ENCODE measurements at places on chromosomes 16 and 17.

DNA sequence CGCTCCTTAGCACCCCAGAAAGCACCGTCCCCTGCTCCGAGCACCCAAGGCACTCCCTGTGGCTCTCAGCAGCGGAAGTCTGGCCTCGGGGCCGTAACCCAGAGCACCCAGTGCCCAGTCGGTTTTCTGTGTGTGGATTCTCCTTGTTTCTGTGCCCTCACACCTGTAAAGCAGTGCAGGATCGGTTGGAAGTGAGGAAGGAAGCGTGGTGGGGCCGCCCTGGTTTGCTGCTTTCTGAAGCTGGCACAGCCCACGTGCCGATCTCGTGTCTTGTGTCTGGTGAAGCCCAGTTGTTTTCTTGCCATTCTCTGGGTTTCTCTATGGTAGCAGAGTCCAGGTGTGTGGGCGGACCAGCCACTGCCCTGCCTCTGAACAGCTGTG lies 3.7 kb downstream of the ACSF3 start:
- DNase-seq, result no peak

- no peak for DNase-seq
These were observed 24.2 kb downstream of the MAP3K3 start for GRCh38 chr17:63646488-63646806.

- no peak for DNase-seq
These were observed 201.6 kb upstream of the SOX9 start for GRCh38 chr17:71919186-71919585.

DNA sequence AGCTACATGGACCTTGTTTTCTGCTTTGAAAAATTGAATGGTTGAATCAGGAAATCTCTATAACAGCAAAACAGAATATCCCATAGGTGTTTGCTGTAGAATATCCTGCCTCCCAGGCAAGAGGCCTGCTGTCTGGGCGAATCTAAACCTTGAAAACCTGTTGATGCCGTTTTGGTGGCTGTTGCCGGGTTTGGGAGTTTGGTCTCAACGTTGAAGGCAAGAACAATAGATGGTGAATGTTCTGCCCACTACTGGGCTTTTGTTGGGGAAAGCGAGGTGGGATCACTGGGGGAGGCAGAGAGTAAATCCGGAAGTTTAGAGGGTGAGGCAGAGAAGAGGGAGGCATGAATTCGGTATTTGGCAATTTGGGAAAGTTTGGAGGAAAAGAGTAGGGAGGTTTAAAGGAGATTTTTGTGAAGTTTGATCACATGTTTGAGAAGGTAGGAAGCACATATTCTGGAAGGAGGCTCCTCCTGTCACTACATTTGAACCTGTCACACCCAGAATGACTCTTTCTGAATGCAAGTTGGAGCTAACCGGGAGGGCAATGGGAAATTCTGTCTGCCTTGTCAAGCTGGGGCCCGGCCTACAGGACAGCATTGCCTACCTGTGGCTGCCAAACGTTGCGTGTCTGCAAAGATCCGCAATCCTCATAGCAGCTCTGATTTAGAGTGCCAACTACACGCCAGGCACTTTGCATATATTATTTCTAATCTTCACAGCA lies 46.5 kb downstream of the GPRC5B start:
- no peak for DNase-seq

DNA sequence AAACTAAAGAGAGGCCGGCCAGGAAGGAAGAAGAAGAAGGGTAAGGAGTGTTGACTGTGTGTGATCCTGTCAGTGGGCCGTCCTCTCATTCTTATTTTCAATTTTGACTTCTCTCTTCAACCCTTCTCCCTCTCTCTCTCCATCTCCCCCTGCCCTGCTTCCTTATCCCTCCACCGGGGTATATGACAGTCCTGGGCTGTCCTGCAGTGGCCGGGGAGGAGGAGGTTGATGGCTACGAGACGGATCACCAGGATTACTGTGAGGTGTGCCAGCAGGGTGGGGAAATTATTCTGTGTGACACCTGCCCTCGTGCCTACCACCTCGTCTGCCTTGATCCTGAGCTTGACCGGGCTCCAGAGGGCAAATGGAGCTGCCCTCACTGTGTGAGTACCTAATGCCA lies 5.6 kb downstream of the CHD3 start:
- DNase-seq, result no peak

GRCh38 chr16:11870399-11870798 lies 19.1 kb upstream of the RSL1D1 start:
- DNase-seq, result no peak

DNA sequence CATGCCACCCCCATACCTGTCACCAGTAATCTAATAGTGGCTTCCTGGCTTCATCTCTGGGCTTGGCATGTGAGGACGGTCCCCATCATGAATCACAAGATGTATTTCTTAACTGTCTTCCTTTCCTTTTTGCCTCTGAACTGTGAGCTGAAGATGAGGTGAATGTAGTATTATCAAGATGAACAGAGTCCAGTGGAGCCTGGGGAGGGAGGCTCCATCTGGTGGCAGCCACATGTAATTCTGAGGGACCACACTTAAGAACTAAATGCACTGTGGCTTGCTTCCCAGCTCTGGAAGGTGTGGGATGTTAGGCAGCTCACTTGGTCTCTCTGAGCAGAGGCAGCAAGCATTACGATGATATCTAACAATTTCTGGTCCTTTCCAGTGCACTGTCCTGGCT lies 354.9 kb upstream of the ASIC2 start:
- no peak for DNase-seq

GRCh38 chr16:15037003-15037402 lies 18.9 kb downstream of the NTAN1 start:
- DNase-seq, result no peak

DNA sequence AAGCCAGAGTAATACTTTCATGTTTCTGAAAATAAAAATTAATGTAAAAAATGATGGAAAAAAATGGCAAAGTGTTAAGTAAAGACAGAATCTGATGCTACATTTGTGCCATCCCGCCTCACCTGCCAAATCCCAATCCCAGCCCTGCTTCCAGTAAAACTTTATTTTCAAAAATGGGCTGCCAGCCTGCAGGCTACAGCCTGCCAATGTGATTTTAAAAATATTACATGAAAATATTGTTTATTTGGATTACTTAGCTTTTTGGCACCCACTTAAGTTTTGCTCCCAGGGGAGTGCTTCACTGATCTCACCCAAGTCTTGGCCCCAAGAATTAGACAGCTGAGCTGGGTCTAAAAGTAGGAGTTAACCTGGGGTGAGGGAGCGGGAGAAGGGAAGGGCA lies 112.8 kb downstream of the C16orf78 start:
- no peak for DNase-seq

DNA sequence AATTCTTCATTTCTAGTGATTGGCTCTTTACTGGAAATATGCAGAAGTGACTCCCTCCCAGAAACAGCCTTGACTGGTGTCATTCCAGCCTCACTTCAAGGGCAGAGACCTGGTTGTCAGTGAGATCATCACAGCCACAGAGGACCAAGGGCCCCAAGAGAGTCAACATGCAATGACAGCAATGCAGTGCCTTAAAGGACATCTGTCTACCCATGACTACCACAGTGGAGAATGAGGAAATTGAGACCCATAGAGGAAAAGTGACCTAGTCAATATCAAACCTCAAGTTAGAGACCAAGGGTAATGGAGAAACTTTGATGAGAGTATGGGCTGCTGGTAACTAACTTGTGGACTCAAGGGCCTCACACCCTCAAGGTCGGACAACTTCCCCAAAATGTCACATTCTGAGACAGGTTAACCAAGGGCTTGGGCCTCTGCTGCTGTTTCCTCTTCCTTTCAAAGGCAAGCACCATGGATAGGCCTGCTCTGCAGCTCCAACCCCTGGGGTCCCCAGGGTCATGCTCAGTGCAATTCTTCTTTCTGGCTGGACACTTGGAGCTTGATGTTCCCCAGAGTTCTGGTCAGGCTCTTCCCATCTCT lies 11.3 kb downstream of the NOG start:
- no peak for DNase-seq

- DNase-seq, result no peak
These were observed 301.0 kb downstream of the CPPED1 start for GRCh38 chr16:12502676-12503075.

- no peak for DNase-seq
These were observed 12.9 kb downstream of the ITGAX start for GRCh38 chr16:31367853-31368252.

DNA sequence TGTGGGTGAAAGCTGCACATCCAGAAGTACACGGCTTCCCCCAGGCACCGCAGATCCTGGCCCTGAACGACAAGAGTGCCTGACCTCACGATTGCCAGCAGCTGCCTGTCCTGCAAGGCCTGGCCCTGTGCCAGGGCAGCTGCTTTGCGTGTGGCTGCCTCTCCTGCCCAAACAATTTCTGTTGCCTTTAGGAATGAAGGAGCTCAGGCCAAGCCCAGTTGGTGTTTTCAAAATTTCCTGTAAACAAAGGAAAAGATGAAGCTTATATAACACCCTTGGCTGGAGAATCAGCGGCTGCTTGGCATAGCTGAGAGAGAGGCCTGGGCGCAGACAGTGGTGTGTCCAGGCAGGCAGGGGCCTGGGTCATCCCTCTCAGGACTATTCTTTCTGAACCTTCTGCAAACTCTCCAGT lies 11.7 kb upstream of the SLC47A2 start:
- no peak for DNase-seq

GRCh38 chr16:16084874-16085273 lies 135.5 kb downstream of the ABCC1 start:
- no peak for DNase-seq

DNA sequence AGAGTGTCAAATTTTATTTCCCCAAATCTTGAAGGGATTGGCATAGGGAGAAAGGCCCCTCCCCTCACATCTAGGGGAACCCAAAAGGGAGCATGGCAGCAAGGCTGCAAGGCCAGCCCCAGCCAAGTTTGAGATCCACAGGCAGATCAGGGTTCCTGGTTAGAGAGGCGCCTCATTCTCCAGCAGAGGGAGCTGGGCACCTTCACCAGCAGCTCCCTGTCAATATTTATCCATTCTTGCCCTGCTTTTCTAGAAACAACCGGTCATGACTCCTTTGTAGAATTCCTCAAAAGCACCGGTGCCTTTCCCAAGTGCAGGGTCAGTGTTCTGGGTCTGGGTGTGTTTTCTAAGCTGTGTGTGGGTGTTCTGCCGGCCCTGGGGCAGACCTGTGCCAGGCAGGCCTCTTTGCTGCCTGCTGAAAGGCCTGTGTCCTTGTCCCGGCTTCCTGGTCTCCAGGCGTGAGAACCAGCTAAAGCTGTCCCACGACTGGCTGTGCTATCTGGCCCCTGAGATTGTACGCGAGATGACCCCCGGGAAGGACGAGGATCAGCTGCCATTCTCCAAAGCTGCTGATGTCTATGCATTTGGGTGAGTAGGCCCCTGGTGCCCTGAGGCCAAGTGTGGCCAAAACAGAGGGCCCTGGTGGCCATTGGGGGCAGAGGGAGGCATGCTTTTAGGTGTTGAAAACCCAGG lies 21.2 kb upstream of the LGALS9 start:
- no peak for DNase-seq

GRCh38 chr17:37261286-37261685 lies 114.5 kb upstream of the C17orf78 start:
- DNase-seq, result no peak

- DNase-seq, result no peak
These were observed 4.5 kb downstream of the SLC26A11 start for GRCh38 chr17:80224683-80225082.

GRCh38 chr16:67710607-67711006 lies 8.5 kb downstream of the GFOD2 start:
- no peak for DNase-seq

- no peak for DNase-seq
These were observed 10.0 kb downstream of the ZACN start for GRCh38 chr17:76088868-76089576.

DNA sequence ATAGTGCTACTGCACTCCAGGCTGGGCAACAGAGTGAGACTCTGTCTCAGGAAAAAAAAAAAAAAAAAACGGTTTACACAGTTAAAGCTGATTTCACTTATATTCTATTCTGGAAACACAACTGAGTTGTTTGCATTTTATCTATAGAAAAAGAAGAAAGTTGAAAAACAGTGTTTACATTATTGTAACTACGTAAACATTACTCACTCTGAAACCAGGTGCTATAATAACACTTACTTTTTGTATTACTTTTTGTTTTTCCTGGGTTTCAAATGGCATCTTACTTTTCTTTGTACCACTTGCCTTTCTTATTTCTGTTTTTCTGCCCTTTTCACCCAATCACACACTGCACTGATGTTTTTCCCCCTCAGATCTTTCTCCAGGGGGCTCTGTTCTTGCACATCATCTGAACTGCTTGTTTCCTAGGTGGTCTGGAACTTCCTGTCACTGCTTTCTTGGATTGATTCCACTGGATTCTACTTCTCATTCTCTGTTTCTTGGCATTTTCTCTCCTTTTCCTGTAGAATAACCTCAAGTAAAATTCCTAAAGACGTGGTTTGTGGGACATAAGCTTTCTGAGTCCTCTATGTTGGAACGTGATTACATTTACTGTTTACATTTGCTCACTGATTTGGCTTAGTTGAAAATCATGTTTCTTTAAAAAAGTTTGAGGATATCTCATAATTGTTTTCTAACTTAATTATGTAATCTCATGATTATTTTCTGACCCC lies 142.1 kb downstream of the HS3ST3B1 start:
- no peak for DNase-seq

DNA sequence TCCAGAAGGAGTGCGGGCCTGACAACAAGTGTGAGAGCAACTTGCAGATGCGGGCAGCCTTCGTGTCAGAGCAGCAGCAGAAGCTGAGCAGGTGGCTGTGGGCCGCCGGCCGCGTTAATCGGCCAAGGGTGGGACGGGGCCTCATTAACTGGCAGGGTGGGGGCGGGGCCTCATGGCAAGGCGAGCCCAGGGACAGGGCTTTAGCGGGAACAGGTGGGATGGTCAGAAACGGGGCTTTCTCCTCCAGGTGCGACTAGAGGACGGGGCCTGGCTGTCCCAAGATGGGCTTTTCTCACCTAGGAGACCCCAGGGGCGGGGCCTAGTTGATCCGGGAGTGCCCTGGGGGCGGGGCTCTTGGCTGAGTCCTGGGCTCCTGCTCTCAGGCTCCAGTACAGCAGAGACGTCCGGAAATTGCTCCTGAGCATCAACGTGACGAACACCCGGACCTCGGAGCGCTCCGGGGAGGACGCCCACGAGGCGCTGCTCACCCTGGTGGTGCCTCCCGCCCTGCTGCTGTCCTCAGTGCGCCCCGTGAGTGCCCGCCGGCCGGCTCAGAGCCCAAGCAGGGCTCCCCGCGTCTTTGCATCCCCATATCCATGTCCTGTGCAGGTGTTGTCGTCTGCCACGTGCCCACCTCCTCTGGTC lies 18.4 kb upstream of the PDK2 start:
- DNase-seq, result no peak

DNA sequence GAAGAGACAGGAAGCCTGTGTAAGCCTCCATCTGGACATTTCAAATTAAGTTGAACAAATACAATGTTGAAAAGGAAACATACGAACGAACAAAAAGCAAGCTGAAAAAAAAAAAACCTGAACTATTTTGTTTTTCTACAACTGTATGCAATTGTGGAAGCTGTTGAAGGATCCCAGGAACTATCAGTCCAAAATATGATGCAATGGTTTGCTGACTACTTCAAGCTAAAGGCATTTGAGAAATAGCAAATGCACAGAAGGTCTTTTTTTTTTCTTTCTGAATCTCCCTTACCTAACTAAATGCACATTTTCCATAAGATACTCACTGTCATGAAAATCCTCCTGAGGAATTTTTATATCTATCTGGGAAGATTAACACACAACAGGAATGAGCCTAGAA lies 40.2 kb downstream of the MAF start:
- no peak for DNase-seq

All from activated CD4-positive, alpha-beta T cell treated with anti-CD3 and anti-CD28 coated beads for 4 hours (primary cell).